Motor neuron (in vitro differentiated cells): ENCODE measurements at places on chromosomes 4 and X. TPM values are rescaled to one million over a fixed set of nuclear protein-coding genes. Genes with fewer than 3 reads are reported as not detected.

IL3RA gene
- 0.27 and 0.42 TPM in 2 replicates for total RNA-seq

SERPINA7 gene
- total RNA-seq: 0.09 TPM in 1 of 2 replicates, not detected in the other

GRCh38 chr4:168474660-168475320 lies 5.5 kb downstream of the DDX60L start:
- no peak for ATAC-seq

DNA sequence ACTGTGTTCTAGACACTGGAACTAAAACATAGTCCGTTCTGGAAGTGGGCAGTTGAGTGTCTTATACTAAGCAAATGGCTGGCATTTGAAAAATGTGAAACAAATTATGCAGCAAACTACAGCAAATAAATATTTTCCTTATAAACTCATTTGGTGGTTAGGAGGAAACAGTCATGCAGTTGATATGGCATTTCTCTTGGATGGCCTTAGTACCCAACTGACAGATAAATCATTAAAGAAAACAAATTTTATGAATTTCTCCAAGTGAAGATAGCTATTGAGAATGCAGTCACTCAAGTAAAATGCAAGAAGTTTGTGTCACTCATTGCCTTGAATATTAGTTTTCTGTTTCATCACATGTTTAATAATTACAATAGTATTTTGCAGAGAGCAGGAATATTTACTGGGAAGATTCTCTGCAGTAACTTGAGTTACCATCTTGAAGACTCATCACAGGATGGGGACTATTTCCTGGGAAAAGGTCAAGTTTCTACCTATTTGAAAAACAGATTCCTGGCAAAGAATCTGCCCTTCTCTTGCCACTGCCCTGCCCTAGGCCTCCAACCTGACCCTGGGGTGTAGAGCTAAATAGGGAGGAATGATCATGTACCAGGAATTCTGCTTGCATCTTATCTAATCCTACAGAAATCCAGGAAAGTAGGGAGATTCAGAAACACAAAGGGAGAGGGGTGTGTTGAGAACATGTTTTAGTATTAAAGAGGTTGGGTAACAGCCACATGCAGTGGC lies 105.9 kb downstream of the SH3RF1 start:
- ATAC-seq: no peak

DNA sequence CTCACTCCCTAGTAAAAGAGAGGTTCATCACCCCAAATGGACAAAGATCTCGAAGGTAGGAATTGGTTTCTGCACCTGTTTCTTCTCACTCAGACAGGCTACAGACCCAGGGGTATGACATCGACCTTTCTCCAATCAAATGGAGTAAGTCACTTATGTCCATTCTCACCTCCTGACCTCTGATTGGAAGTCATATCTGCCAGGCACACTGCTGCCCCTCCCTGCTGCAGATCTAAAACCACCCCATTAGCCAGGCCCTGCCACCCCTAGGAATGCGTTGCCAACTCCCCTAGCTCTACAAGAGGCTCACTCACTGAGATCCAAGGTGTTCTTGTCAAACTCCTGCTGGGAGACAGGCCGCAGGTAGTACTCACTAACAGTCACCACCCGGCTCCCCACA lies 6.8 kb downstream of the GPKOW start:
- no peak for ATAC-seq

DNA sequence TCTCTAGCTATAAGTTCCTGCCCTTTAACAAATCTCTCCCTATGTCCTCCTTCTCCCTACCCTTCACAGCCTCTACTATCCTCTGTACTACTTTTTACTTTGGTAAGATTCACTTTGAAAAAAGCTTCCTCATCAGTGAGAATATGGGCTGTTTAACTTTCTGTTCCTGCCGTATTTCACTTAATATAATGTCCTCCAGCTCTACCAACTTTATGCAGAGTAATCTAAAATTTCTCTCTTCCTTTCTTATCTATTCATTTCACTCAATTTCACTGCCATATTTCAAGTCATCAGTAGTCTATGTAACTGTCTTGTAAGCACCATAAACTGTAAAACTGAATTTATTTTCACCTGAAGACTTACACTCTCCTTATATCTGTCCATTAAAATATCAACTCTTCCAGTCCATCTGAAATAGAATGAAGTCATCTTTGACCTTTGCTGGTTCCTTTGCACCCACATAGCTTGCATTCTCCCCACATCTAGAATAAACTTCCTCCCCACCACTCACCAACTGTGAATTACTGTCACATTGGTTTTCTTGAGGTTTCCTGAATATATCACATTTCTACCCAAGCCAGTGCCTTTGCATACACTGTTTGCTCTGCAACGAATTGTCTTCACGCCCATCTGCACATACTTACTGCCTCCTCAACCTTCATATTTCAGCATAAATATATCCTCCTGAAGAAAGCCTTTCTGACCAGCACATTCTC lies 54.6 kb downstream of the ARAP2 start:
- no peak for ATAC-seq

- no peak for ATAC-seq
Observed at GRCh38 chr4:153824501-153824900, 35.6 kb upstream of the SFRP2 start.
